ENCODE measurements at places on chromosomes 2 and 18.

DNA sequence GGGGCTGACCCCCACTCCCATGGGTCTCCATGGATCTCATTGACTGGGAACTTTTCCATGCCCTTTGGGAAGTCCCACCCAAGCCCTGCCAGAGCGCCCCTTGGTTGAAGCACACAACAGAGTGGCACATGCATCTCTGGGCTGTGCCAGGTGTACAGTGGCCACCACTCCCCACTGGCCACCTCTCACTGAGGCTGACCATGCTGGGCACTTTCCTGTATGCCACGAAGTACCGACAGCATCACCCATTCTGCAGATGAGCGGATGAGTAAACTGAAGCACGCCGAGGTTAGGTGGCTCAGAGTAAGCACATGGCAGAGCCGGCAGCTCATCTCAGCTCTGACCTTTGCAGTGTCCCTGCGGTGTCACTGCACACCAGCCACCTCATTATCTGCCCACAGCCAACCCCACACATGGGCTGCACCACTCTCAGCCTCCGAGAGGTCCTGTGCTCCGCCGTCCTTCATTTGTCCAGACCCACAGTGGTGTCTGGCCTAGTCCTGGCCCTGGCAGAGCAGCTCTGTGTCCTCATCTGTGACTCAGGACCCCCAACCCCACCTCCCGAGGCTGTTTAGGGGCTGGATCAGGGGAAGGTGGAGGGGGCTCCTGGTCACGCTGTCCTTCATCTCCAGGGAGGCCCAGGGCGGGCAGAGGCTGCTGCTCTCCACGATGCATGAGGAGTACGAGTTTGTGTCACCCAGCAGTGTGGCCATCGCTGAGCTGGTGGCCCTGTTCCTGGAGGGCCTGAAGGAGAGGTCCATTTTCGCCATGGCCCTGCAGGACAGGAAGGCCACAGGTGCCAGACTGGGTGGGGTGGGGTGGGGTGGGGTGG lies 18.0 kb upstream of the GPR17 start:
- DNase-seq, result no peak

- peak; percentile 69 for DNase-seq
Observed at GRCh38 chr2:134782792-134783191, 55.6 kb upstream of the ACMSD start.

DNA sequence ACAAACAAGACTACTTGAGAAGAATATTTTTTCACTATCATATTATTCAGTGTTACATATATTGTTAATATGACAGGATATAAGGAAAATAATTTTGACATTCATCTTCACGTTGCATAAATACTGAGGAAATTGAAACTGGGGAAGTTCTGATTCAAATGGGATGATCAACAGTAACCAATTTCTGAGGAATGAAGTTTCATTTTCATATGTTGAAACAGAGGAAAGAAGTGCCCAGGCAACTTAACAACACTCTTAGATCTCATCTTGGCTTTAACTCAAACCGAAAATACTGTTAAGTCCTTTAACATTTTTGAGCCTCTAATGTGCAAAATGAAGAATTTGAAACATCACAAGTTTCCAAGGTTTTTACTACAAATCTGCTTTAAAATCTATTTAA lies 612.2 kb upstream of the VRK2 start:
- DNase-seq, result no peak

- no peak for DNase-seq
Observed at GRCh38 chr2:233076749-233077148, 16.6 kb downstream of the INPP5D start.

DNA sequence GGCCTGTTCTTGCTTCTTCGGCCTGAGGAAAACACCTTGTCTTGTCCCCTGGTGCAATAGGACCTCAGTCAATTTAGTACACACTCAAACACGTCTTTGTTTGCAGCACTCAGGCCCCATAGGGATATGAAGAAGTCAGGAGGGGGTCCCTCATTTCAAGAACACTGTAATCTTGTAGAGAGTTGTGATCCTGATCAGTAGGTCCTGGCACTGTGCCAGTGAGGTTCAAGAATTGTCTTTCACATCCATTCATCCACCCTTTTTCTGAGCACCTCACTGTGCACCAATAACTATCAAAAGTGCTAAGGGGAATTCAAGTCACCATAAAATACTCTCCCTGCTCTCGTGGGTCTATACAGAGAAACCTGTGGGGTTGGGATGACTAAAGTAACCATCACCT lies 131.4 kb upstream of the LHCGR start:
- DNase-seq, result no peak

GRCh38 chr2:67039517-67040103 lies 357.5 kb upstream of the ETAA1 start:
- DNase-seq, result no peak

DNA sequence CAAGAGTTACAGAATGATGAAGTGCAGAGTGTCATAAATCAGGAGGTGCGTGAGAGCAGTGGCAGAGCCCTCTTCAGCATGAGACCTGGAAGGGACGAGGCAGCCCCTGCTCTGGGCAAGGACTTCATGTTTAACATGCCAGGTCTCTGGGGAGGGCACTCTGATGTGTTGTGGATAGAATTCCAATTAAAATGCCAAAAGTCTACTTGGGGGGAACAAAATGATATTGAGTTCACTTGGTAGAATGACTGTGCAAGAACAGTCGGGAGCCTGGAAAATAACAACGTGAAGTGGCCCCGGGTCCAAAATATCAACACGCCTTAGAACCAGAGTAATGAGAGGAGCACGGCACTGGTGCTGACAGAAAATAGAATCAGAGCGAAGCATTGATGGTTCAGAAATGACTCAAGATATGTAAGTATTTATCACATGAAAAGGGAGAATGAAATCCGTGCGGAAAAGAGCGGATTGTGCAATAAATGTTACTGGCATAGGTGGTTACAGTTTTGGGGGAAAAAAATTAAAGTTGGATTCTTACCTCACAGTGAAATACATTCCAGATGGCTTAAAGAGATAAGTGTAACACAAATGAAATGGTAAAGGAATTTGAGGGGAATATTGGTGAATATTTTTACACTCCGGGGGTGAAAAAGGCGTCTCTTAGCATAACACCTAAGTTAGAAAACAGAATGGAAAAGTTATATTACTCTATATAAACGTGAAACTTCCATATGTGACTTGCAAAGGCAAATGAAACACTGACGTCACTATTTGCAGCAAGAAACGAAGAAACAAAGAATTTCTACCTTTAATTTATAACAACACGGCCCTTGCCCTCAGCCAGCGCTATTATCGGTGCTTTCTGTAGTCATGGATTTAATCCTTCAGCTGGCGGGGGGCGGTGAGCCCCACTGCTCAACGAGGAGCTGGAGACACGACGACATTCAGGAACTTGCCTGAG lies 159.4 kb upstream of the TWIST2 start:
- no peak for DNase-seq

- DNase-seq, result no peak
Observed at GRCh38 chr2:118044854-118045253, 31.0 kb upstream of the CCDC93 start.

- DNase-seq, result no peak
Observed at GRCh38 chr2:126586317-126586716, 69.6 kb upstream of the GYPC start.

- DNase-seq, result no peak
Observed at GRCh38 chr2:86628091-86628522, 4.4 kb upstream of the RNF103 start.

DNA sequence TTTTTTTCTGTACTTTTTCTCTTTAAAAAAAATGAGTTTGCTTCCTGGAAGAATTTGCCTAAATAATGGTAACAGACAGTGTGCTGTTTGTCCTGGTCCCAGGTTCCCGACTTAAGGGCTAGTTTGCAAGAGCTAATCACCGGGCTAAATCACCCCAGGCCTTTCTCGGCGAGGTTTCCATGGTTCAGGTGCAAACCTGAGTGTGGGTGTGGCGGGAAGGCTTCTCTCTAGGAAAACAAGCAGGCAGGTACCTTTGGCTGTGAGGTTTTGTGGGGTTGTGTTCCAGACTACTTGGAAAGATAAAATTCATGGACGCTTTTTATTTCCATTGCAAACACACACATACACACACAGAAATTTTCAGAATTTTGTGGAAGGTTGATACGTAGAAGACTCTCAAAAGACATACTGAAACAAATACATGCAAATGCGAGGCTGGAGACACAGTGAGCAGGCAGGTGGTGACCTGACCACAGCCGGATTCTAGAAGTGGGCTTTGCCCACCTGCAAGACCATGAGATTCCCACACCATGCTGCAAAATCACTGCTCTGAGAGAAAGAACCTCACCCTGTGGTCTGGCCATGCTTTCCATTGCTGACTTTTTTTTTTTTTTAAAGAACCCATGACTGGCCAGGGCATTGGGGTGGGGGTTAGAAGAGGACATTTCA lies 815 bp downstream of the CNDP1 start:
- DNase-seq, result no peak

DNA sequence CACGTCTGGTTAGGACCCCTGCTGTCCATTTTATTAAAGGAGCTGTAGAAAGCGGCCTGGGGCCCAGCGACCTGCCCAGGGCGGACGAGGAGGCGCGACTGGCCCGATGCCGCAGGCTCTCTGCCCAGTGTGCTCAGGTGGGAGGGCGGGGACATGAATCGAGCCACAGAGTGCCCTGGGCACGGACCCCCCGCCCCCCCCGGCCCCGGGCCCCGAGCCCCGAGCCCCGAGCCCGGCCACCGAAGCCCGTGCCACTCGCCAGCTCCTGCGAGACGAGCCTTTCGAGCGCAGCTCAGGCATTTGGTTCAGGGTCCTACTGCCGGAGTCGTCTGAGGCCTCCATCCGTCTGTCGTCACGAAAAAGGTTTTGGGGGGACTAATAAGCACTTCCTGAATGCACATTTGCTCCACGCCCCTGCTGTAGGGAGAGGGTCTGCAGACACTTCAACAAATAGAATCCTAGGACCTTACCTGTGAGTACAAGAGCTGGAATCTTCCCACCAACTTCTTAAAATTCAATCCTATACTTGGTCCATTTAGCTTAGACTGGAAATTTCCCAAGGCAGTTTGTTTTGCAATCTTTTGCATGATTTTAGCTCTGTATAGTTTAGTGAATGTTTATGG lies 602 bp upstream of the ADAM17 start:
- DNase-seq, result peak; percentile 53

DNA sequence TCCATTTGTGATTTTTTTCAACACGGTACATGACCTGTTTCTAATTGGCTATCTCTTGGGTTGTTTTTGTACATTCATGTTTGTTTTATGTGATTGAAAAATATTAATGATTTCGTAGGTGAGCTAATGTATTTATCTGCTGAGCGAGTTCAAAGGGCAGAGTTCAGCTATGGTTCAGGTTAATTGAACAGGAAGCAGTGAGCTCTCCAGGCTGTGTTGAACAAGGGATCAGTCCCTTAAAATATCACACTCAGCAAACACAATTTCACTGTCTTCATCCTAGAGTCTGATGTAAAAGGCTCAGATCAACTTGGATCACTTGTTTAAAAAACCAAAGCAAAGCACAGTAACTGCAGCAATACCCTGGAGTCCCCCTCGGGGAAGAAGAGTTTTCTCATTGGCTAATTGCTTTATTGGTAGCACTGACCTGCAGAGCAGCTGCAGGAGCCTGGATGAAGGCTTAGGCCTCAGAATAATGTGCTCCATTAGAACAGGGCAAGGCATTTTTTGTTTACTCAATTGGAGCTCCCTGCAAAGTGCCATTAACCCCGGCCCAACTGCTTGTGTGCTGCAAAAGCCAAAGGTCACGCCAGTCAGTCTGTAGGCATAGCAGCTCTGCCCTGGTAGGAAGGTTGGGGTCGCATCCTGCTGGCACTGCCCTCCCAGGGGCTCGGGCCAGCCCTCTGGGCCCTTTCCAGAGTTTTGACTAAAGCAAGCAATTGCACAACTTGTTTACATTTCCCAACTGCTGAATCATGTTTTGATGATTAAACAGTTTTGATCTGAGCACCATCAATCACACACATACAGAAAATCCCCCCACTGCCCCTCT lies 10.5 kb downstream of the ONECUT2 start:
- DNase-seq, result no peak

GRCh38 chr2:24597181-24597870 lies 106.3 kb downstream of the NCOA1 start:
- no peak for DNase-seq

DNA sequence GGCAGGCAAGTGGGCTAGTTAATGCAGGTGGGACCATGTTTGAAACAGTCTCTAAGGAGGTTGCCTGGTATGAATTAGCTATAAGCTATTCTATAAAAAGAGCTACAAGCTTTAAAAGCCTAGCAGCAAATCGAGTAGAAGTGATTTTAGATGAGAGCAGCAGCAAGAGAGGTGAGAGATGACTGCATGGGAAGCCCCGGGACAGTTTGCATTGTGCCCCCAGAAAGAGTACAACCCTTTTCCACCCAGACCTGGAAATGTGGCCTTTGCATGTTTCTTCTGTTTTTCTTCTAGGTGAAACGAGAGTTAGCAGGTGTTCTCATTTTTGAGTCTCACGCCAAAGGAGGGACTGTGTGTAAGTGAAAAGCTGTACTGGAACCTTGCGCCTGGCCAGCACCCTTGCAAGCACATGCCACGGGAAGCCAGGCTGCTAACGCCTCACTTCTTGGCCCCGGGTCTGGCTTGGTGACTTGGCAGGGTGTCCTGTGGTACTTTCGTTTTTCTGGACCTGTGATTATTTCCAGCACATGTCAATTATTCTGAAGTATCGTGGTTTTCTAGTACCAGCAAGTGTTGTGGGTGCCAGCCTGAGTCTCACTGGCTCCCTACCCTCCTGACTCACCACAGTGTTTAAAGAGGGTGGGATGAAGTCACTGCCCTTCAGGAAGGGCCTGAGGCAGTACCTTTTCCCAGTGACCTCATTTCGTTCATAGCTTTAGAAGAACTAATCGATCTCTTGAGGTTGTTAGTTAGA lies 90.3 kb upstream of the MAP3K20 start:
- peak; percentile 54 for DNase-seq

DNA sequence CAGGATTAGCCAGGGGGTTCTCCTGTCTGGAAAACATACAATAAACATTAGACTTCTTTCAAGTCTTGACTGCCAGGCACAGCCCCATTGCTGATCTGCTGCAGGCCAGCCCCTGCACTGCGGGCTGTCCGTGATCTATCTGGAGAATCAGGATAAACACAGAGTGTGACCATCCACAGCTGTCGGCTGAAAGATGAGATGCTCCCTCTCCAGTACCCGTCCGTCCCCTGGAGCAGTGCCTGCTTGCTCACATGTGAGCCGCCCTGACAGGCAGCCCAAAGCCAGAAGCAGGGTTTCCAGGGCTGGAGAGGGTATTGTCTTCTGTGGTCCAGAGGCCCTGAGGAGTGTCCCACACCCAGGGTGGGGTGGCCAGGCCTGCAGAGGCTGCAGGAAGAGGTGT lies 46.1 kb upstream of the FOSL2 start:
- no peak for DNase-seq

GRCh38 chr2:61924895-61925663 lies 19.6 kb downstream of the COMMD1 start:
- DNase-seq, result no peak

GRCh38 chr18:42275138-42275535 lies 320.1 kb downstream of the PIK3C3 start:
- no peak for DNase-seq

- DNase-seq, result no peak
Observed at GRCh38 chr18:62767321-62767720, 52.0 kb downstream of the PHLPP1 start.

DNA sequence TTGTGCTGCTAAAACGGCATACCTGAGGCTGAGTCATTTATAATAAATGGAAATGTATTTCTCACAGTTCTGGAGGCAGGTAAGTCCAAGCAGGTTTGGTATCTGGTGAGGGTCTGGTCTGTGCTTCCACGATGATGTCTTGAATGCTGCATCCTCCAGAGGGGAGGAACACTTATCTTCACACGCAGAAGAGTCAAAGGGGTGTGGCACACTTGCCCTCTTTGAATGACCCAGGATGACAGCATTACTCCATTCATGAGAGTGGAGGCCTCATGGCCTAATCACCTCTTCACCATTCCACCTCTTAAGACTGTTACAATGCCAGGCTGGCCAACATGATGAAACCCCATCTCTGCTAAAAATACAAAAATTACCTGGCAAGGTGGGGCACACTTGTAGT lies 61.0 kb downstream of the NCAPH start:
- DNase-seq, result no peak

Data from RKO (cell line).